ENCODE measurements at places on chromosomes 2 and 18. TPM values are rescaled to one million over a fixed set of nuclear protein-coding genes. Genes with fewer than 3 reads are reported as not detected.

The SERPINB10 gene
- not detected for total RNA-seq

The C2orf72 gene
- total RNA-seq, result 34.2 TPM

The TXNDC2 gene
- total RNA-seq, result not detected

The GLB1L gene
- total RNA-seq, result 22.2 TPM

The MSTN gene
- 0.23 TPM for total RNA-seq

The GDF7 gene
- 2.5 TPM for total RNA-seq

The SULT1C4 gene
- total RNA-seq, result 117 TPM

The GPBAR1 gene
- 49.3 TPM for total RNA-seq

The MC4R gene
- total RNA-seq, result not detected

The AMER3 gene
- total RNA-seq, result 0.03 TPM

The FBXO41 gene
- 8.5 TPM for total RNA-seq

The HOXD1 gene
- total RNA-seq, result 0.40 TPM

The SERPINB11 gene
- not detected for total RNA-seq

The ZBTB7C gene
- total RNA-seq, result 24.1 TPM

The OTOS gene
- total RNA-seq, result not detected

DNA sequence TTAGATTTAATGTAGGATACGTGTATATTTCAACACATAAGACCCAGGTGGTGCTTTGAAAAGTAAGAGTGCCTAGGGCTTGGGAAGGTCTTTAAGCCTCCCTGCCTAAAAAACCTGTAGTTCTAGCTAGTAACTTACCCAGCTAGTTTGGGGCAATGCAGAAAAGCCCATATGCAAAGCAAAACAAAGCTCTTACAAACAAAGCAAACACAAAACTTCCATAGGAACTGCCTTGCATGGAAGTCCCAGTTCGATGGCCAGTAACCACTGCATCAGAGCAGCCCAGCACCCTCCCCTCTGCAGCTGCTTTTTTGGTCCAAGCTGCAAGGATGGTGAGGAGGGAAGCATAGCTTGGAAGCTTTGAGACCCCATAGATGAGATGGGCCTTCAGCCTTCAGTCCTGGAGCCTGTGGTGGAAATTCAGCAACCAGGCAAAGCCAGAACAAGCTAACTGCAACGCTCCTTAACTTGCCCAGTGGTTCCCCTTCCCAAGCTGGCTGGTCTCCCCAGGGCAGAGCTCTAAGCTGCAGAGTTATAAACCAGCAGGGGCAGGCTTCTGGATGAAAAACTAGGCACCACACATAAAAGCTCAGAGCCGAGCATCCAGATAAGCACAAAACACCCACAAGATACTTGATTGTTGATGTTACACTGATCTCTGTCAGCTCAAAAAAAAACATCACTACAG lies 16.2 kb downstream of the C2orf76 start:
- no peak for DNase-seq

GRCh38 chr2:42012651-42013050 lies 35.2 kb upstream of the PKDCC start:
- no peak for DNase-seq

DNA sequence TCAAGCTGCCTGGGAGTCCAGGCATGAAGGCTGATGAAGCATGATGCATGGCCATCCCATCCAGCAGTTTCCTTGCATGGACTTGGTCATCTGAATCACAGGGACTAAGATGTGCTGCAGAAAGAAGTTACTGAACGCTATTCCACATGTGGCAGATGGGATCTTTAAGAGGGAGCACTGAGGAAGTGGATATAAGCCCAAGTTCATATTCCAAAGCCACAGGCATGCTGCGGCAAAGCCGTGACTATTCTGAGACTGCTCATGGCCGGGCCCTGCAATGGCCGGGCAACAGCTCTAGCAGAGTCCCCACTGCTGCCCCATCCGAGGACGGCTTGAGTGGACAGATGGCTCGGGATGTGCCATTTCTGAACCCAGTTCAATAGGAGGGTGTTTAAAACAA lies 61.5 kb downstream of the STPG4 start:
- no peak for DNase-seq

GRCh38 chr2:2868085-2868484 lies 509.5 kb downstream of the EIPR1 start:
- no peak for DNase-seq

- no peak for DNase-seq
Measured at GRCh38 chr2:46689993-46690392, 210.6 kb downstream of the TMEM247 start.

DNA sequence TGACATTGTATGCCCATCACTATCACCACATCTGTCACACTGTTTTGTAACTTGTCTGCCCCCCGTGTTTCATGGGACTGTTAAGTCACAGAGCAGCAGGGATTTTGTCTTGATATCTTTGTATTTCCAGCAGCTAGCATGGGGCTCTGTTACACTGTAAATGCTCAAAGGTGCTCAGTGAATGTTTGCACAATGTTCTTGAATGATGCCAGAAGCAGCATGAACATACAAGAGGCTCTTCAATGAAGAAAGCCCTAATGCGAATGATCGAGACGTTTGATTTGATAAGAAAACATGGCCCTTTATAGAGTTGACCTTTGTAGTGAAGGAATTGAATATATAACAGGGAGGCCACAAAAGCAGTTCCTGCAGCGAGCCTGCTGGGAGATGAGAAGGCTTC lies 120.9 kb upstream of the TTC39C start:
- DNase-seq, result no peak

DNA sequence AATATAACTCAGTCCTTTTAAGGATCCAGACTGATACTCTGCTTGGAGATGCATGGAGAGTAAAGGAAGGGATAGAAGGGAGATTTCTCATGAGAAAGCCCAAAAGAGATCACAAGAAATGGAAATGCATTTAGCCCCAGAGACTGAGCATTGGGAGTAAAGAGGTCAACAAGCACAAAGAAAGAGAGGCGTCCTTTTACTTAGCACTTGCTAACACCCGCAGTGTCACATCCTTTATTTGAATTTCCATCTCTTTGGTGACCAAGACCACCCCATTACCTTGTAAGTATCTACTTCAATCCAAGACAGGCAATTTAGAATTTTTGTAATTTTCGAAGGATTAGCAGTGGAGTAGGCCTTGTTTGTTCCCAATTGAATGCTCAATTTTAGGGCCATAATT lies 111.8 kb upstream of the DCC start:
- no peak for DNase-seq

DNA sequence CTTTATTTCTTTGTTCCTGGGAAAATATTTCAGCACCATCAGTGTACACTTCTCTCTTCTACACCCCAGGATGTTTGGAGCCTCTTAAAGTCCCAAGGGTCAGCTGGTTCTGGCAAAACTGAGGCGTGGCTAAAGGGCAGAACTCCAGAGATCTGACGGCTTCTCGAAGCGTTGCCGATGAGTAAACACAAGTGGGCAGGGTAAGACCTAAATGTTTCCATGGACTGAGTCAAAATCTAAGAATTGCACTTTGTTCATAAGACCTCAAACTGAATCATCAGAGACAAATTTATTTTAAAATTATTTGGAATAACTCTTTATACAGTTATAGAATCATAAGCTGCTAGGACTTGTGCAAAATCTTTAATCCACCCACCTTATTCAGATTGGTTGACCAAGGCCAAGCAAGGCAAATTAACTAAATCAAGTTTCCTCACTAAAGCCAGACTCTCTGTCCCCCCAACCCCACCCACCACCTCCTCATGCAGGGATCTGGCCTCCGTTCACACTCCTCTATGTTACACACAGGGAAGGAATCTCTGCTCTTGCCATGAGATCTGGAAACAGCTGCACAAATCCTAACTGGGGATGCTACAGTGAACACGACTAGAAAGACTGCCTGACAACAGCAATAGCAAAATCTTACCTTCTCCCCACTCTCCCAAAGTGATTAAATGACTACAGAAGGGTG lies 342.6 kb upstream of the KLHL29 start:
- DNase-seq, result no peak

DNA sequence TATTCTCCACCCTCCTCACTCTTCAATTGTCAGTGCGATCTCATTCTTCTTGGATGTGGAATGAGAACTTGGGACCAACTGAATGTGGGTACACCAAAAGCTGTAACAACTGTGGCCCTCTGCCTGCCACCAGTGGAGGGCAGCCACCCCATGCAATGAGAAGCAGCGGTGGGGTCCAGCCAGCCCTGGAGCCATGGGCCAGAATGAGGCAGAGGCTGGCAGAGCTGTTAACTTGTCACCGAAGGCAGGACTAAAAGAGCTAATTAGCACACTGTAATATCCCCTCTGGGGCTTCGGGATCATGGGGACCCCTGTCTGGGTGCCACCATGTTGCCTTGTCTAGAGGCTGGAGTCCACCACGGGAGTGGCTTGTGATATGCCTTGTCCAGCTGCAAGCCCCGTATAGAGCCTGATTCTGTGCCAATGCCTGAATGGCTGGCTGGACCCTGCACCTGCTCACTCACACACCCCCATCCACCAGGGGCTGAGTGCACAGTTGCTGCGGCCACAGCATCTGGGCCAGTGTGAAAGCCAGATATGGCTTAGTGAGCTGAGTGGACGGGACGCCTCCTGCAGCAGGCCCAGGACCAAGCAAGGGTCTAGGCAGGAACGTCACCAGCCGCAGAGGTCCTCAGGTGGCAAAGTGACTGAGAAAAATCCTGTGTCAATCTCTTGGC lies 680.5 kb downstream of the DSC3 start:
- DNase-seq, result no peak

DNA sequence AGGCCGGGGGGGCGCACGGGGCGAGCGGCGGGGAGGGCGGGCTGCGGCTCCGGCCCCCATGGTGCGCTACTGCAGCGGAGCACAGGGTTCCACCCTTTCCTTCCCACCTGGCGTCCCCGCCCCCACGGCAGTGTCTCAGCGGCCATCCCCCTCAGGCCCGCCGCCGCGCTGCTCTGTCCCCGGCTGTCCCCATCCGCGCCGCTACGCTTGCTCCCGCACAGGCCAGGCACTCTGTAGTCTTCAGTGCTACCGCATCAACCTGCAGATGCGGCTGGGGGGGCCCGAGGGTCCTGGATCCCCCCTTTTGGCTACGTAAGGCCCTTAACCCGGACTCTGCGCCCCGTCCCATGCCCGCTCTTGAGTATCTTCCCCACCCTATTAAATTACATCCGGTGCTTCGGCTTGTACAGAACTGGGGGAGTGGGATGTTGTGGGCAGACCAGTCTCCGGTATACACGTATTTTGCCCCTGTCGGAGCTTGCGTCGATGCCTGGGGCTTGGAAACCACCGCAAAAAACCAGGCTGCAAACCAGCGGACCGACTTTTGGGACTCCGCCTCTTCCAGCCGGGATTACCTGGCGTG lies 598 bp upstream of the WBP1 start:
- peak; percentile 63 for DNase-seq

- DNase-seq, result no peak
Measured at GRCh38 chr2:54206596-54206995, 49.4 kb downstream of the TSPYL6 start.

GRCh38 chr18:58175122-58175785 lies 131.2 kb downstream of the NEDD4L start:
- no peak for DNase-seq

DNA sequence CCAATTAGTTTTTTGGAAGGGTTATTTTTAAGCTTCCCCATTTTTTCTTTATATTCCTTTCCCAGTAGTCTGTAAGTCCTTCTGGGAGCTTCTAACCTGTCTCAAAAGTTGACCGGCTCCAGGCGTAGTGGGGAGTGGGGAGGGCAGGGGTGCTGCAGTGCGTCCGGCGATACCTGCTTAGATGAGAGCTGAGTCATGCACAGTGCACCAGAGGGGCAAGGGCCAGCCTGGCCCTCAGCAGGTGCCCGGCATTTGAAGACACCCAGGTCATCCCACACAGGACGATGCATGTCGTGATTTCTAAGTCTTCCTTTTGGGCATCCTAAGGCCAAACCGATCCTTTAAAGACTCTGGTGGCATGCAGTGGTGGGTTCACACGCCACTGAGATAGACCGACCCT lies 73.4 kb downstream of the TPO start:
- no peak for DNase-seq

DNA sequence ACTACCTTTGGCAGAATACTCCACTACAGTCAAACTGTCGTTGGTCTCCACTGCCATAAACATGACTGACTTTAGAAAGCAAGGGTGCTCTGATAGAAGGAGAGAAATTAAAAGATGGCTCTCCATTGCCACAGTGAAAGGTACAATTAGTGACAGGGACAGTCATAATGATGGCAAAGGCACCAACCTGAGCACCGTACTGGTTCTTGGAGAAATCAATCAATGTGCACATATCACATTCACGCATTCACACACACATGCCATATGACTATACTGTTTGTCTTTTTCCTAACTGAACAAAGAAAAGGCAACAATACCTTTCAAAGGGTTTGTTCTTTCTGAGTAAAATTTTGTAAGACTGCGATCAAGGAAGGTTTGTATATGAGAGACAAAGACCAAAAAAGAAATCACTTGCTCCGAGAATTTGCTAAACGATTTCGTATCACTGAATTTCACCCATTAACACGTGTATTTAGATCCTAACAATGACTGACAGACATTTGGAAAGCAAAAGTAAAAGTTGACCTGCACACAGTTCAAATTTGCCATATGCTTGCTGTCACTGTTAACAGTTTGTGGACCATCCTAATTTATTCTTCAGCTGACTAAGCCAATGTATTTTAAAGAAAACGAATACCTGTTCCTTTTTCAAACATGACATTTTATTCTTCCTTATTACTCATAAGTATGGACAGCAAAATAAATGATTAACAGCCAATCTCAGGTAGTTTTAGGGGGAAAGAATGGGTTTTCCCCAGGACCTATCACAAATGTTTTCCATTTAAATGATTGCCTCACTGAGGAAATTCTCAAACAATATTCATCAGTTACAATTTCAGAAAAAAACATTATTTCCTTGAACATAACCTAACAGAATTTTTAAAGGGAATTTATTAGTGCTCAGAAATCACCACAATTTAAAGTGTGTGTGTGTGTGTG lies 644.4 kb downstream of the ZEB2 start:
- DNase-seq, result no peak

GRCh38 chr2:234278556-234279255 lies 218.2 kb downstream of the ARL4C start:
- no peak for DNase-seq

- DNase-seq, result no peak
Measured at GRCh38 chr18:55452123-55452611, 135.8 kb downstream of the TCF4 start.

DNA sequence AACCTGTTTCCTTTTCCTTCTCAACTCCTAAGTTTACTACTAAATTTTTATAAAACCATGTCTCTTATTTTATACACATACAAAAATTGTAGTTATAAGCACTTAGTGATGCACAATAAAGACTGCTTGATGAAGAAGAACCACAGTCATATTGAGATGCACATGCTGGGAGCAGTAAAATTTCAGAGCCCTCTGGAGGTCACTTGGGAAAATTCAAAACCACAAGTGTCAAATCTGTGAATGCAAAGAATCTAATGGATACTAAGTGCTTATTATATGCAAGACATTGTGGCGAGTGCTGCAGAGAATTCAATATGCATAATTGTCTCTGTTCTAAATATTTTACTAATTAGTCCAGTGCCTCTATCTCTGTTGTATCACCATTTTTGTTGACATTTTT lies 180.5 kb downstream of the VWC2L start:
- DNase-seq, result no peak

DNA sequence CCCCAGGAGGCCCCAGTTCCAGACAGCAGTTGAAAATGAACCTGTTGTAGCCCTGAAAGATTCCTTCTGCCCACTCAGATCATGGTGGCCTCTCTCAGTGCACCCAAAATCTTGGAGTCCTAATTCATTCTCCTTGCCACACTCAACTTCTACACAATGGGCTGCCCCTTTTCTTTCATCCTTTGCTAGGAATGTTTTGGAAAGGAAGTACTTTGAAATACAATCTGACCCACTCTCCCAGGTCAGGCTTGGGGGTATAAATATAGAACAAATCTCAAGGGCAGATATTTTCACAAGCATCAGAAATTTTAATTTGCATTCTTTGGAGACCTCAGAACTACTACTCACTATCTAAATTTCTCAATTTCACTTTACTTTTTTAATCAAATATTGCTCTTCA lies 103.2 kb upstream of the SH3BP4 start:
- DNase-seq, result no peak

- no peak for DNase-seq
Measured at GRCh38 chr2:33134791-33135560, 188.2 kb downstream of the LTBP1 start.
